ENCODE measurements at places on chromosomes 6 and 20.

DNA sequence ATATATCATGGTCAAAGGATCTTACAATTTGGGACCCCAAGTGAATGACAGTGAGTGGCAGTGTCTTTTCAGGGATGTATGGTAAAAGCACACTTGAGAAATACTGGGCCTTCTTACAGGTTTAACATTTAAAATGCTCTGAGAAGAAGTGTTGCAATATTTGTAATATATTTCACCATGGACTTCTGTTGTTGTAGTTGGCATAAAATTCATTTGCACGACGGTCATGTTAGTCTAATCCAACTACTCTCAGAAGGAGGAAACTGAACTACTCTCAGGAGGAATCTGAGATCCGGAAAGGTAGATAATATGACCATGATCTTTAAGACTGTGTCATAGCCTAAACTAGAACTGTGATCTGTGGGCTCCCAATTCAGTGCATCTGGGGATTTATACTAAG, 700.1 kb downstream of the HDGFL1 start:
- no peak for DNase-seq

DNA sequence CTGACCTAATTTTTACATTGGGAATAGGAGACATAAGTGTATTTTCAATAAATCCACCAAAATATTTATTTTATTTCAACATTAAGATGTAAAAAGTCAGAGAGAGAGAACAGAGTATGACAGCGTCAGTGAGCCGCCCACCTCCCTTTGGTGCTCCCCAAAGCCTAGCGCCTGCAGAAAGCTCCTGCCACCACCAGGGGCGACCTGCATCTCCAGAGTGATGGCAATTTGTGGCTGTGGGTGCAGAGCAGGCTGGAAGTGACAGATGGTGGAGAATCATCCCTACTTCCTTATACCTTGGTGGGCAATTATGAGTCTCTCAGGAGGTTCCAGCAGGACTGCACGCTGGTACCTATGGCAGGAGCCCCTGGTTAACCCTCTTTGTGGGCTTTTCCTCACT, 87.3 kb downstream of the PTPRT start:
- no peak for DNase-seq

GRCh38 chr20:56995149-56995548, 271.3 kb downstream of the BMP7 start:
- no peak for DNase-seq

GRCh38 chr6:93417421-93418013, 1.8 kb downstream of the EPHA7 start:
- DNase-seq: no peak

GRCh38 chr20:2544211-2544610, 7.8 kb downstream of the TMC2 start:
- DNase-seq: no peak

DNA sequence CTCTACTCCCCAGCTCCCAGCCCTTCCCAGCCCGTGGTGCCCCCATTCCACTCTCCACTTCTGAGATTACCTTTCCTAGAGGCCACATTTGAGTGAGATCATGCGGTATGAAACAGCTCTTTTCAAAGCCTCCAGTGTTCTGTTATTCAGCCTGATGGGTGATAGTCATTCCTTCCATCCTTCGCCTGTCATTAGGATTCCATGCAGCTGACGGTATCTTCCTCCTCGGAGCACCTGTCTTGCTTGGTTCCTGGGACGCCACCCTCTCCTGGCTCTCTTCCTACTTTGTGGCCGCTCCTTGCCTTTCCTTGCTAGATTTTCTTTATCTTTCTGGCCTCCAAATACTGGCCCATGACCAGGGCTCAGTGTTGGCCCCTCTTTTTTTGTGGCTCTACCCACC, 137.0 kb downstream of the ARID1B start:
- no peak for DNase-seq

- DNase-seq: peak; percentile 36
Observed at GRCh38 chr6:142568857-142569597, 267.2 kb downstream of the ADGRG6 start.

DNA sequence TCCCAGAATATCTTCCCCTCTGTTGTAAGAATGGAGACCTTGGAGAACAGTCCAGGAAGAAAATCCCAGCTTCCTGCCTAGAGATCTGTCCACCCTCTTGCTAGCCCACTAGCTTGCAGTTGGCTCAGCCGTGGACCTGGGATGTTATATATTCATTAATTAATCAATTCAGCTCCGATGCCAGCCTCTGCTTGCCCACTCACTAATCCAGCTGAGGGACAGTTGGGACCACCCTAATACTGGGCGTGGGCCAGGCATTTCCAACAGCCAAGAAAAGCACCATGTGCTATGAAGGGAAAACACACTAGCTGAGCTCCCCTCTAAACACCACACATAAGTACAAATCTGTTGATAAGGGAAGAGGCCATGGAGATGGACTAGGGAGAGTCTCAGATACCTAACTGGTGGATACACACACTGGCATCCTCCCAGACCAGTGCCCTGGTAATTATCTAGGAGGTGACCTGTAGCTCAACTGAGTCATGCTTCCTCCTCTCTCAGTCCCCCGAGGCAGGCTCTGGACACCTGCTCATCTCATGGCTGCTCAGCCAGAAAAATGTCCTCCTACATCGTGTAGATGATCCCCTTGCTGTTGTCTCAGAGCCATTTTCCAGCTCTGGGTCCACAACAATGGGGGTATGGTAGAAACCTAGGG, 78.9 kb downstream of the ANKRD60 start:
- peak; percentile 6 for DNase-seq

GRCh38 chr20:54056762-54057639, 13.4 kb downstream of the BCAS1 start:
- no peak for DNase-seq

DNA sequence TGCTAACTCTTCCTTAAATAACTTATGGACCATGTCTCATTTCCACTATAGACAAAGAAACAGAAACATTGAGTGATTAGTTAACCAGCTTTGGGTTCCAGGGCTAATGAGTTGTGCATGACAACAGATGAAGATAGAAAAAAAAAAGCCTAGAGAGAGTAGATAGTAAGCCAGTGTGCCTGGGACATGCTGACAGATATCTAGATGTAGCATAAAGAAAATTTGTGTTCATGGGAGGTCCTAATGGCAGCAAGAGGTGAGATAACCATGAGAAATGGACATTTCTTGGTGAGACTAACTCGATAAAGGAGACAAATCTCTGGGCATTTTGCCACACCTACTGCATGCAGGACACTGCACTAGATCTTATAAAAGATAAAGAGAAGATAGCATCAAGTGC, 2.8 kb upstream of the BTN3A3 start:
- DNase-seq: no peak

GRCh38 chr6:81708113-81708699, 44.3 kb downstream of the TENT5A start:
- peak; percentile 3 for DNase-seq

DNA sequence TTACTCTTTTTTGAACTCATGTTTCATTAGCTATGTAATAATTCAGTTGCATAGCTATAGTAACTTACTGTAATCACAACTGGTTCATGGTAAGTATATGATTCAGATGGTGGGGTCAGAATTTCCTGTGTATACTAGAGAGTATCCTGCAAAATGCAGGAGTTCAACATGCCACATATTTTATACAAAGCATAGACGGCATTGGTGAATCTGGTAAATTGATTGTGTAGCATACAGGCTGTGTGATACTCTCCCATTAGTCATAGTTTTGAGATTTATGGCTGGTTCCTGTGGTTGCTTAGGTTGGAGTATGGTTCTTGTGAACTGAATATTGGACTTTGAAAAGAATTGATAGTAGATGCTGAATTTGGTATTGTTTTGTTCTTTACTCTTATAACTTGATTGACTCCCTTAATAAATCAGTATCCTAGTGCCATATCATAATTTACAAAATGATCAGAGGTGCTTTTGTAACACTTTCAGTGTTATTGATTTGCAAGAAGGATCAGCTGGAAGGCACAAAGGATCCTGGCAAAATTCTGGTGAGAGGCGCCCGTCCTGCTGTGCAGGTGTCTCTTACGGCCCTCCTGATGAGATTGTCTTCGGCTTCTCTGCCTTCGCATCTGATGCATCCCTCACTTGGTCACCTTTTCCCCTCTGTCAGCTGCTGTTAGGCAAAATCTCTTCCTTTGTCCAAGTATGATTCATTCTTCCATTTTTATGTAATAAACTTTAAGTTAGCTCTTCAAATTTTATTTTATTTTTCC, 22.6 kb downstream of the SNX9 start:
- no peak for DNase-seq

- DNase-seq: no peak
Observed at GRCh38 chr20:61454053-61454452, 202.0 kb downstream of the CDH4 start.

DNA sequence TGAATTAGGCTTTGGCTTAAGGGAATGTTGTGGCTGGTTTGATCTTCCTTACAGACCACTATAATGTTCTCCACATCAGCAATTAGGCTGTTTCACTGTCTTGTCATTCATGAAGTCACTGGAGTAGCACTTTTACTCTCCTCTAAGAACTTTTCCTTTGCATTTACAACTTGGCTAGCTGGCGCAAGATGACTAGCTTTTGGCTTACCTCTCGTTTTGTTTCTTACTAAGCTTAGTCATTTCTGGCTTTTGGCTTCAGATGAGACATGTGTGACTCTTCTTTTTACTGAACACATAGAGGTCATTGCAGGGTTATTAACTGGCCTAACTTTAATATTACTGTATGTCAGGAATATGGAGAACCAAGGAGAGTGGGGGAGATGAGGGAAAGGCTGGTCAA, 143.2 kb downstream of the PTCHD4 start:
- DNase-seq: no peak

DNA sequence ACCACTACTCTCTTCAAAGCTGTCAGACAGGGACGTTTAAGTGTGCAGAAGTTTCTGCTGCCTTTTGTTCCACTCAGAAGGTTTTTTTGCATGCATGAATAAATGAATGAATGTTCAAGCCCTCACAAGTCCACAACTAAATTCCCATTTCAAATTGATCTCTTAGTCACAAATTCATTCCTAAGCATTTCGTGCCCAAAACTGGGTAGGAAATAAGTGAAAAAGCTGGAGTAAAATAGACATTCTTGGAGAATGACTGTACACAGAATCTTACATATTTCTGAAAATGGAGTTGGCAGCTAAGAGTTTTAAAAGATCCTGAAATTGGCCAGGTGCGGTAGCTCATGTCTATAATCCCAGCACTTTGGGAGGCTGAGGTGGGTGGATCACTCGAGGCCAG, 117.6 kb downstream of the PERP start:
- DNase-seq: no peak

- DNase-seq: peak; percentile 39
Observed at GRCh38 chr6:26284537-26285142, 80.4 kb upstream of the BTN3A2 start.

DNA sequence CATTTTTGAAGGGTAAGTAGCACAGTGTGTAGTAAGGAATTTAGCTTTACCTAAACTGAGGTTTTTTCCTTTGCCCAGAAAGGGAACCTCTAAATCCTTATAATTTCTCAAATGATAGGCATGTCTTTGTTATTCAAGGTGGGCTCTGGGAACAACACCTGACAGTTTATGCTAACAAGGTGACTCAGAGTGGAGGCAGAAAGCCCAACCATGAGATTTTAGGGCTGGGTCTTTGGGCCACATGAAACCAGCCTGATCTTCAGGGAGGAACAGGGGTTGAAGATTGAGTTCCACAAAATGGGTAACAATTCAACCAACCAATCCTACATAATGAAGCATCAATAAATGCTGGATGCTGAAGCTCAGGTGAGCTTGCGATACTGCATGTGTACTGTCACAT, 46.6 kb downstream of the PRSS35 start:
- DNase-seq: peak; percentile 9

DNA sequence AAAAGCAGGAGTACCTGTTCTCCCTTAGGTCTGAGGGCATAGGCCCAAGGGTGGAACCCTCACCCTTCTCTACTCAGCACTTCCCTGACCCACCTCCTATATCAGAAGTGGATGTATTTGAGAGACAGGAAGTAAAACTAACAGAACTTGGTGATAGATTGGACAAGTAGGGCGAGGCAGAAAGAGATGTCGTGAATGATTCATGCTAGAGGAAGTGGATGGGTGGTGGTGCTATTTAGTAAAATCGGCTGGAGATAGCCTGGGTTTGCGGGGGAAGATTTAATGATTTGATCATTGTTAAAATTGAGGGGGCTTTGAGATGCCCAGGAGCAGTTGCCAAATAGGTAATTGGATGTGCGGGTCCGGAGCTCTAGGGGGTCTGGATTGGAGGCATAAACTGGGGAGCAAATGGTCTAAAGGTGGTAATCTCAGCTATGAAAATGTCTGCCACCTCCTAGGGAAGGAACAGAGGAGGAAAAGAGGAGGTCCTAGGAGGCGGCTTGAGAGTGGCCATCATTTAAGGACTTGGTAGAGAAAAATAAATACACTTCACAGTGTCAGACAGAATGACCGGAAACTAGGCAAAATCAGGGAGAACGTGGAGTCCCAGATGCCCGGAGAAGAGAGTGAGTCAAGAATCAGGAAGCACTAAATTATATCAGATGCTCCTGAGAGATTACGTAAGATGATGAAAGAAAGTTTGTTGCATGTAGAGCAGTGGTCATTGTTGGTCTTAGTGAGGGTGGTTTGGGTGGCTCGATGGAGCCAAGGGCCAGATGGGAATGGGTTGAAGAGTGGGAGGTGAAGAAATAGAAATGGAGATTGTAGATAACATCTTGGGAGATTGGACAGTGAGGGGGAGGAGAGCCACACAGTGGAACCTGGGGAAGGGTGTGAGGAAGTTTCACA, 142.0 kb downstream of the CEP57L1 start:
- DNase-seq: no peak

DNA sequence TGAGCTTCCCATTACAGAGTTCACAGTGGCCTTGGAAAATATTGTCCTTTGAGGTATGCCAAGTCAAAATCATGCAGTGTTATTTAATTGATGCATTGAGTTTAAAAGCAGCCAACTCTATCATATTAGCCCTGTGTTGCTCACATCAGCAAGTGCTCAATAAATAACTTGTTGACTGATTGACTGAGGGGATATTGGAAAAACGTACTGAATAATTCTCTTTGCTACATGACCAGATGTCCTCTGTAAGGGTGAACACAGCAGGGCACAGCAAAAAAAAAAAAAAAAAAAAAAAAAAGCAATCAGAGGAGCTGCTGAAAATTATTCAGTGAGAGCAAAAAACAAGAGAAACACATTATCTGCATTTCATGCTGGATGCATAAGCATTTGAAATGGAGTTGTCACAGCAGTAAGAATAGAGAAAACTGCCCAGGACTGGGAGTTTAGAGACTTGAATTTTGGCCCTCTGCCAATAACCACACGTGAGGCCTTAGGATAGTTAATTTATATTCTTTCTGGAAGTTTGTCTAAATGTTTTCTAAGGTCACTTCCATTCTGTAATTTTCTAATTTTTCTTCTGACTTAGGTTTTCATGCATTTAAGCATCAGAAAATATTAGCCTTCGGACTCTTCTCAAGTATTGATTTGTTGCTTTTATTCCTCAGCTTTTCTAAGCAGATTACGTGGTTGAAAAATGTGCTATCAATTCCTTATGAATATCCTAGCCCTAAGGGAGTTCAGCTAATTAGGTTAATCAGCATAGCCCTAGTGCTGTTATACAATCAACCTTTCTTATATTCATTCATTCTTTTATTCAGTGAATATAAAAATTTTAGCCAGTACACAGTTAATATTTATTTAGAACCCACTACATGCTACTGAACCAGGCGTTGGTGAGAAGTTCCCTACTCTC, 246.8 kb upstream of the STXBP5 start:
- no peak for DNase-seq

GRCh38 chr6:46733341-46733801, 1.8 kb downstream of the PLA2G7 start:
- DNase-seq: no peak

Measured in renal cortical epithelial cell (primary cell).